K562 (cell line): ENCODE measurements at places on chromosomes 6 and 20.

DNA sequence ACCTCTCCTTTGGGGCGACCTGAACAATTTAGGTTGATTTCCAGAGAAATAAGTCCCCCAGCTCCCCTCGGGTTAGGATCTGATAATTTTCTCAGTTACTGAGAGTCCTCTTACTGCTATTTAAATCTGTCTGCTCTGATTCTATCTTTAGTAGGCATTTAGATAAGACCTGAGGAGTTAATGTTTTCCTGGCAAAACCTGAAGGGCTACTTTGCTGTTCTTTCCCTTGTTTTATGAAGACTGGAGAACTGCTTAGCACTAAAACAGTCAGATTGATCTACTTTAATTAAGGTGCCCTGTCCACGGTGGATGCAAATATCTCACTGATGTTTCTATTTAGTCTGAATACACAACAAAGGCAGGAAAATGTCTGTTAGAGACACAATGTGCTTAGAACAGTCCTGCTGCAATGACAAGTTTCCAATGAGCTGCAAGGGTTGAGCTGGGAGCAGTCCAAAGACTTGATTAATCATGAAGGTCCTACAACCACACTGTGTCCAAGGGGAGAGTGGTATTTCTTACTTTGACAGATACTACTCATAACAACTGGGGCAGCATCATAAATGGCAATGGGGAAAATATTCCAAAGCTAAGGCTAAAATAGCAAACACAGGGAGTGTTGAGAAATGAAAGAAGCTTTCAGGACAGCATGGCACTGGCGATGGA, 15.7 kb downstream of the ADTRP start:
- DNase-seq: no peak

GRCh38 chr6:124747349-124747748, 214.9 kb upstream of the RNF217 start:
- no peak for DNase-seq

GRCh38 chr6:37138856-37139229, 31.1 kb upstream of the PIM1 start:
- DNase-seq: no peak

DNA sequence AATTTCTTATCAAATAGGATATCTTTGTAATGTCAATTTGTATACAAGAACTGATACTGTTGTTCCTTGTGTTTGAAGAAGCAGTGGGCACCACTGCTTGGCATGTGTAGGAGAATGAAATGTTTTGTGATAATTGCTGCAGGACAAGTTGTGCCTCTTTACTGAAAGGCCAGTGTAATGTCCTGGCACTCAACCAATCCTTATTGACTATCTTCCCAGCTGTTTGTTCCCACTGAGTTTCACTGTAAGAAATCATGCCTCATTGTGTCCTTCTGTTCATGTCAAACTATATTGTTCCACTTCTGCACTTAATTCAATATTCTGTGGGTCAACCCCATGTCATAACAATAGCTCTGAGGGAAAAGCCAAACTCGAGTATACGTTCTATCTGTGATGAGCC, 136.1 kb upstream of the FAM83B start:
- no peak for DNase-seq

GRCh38 chr20:62807444-62808210, 3.0 kb downstream of the OGFR start:
- no peak for DNase-seq
